ENCODE measurements at places on chromosomes 5 and 9.

DNA sequence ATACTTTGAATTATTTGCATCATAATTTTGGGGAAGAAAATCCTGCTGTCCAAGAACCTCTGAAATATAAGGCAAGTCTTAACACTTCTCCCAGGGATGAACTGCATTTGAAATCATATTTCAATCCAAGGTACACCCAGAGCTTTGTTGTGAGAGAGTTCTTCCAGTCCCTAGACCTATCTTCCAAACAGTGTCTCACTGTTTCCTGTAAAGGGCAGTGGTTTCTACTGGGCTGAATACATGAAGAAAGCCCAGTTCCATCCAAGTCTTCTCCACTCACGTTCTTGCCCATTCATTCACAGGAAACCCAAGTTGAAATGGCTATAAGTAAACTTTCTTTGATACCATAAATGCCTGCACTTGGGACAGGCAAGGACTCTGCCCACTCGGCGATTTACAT lies 108.3 kb upstream of the LHFPL2 start:
- no peak for DNase-seq

GRCh38 chr5:154544646-154545045 lies 66.6 kb upstream of the HAND1 start:
- DNase-seq, result no peak

- no peak for DNase-seq
Measured at GRCh38 chr5:160497878-160498277, 76.2 kb downstream of the PTTG1 start.

- no peak for DNase-seq
Measured at GRCh38 chr9:90421786-90422185, 220.8 kb downstream of the DIRAS2 start.

- DNase-seq, result no peak
Measured at GRCh38 chr5:170151097-170151831, 45.6 kb downstream of the FOXI1 start.

All from activated naive CD4-positive, alpha-beta T cell treated with anti-CD3 and anti-CD28 coated beads, Interleukin-2, amount 50 U/mL, for 72 hours (primary cell).